Endothelial cell of umbilical vein (primary cell): ENCODE measurements at places on chromosomes 5 and 9. TPM values are rescaled to one million over a fixed set of nuclear protein-coding genes. Genes with fewer than 3 reads are reported as not detected.

DNA sequence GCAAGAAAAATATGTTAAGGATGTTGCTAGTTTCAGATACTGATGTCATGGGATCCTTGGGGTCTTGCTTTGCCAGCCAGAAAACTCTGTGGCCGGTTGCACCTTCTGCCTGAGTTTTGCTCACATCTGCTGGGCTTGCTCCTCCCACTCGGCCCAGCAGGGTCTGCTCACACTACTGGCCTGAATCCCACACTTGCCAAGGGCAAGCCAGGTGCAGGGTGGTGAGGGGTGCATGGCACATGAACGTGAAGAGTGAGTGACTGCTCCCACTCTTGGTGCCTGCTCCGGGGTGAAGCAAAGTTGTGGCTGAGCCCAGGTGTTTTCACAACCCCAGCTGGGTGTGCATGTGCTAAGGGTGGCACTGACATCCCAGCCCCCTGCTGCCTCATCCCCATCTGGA lies 83.1 kb upstream of the STARD4 start:
- no peaks in the 10 kb centered on the region for H3K4me1 ChIP-seq
- DNase-seq = no peak
- no peaks in the 10 kb centered on the region for H3K27me3 ChIP-seq

ZCCHC7 gene
- total RNA-seq = 14.8 and 17.3 TPM in 2 replicates

GRCh38 chr5:180467028-180467975 lies 26.9 kb upstream of the CNOT6 start:
- no peak overlapping the region for H3K4me3 ChIP-seq
- no peaks in the 10 kb centered on the region for H3K27me3 ChIP-seq
- no peak overlapping the region for H3K27ac ChIP-seq
- no peak for DNase-seq
- H3K4me1 ChIP-seq = no peaks in the 10 kb centered on the region
- H3K36me3 ChIP-seq = no peaks in the 10 kb centered on the region

DNA sequence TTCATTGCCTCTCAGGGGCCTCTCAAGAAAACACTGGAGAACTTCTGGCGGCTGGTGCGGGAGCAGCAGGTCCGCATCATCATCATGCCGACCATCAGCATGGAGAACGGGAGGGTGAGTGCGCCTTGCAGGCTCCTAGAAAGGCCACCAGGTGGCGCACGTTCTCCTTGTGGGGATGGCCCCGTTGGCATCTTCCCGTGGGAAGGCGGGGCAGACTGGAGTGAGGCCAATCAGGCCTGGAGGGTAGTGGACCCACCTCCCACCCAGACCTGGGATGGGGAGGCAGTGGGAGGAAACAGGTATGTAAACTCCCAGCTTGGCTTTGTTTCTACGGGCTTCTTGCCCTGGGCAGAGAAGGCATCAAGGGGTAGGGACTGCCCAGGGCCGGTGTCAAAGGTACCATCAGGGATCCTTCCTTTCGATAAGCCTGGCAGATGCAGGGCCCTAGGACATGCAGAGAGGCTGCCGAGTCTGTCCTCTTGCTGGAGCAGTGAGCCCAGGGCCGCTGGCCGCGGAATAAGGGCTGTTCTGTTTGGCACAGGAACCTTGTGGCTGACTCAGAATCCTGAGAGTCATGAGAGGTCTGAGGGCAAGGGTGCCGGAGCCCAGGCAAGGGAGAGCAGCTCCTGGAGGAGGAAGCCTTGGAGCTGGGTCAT lies 18.9 kb upstream of the SPTLC1 start:
- peak; percentile 80 for DNase-seq
- H3K4me3 ChIP-seq = peak overlapping the region; percentile 8
- no peaks in the 10 kb centered on the region for H3K27me3 ChIP-seq
- H3K4me1 ChIP-seq = peaks cover 5% of the 10 kb centered on the region

- peaks cover 3% of the 10 kb centered on the region for H3K4me1 ChIP-seq
- H3K27ac ChIP-seq = no peak overlapping the region
- no peak overlapping the region for H3K4me3 ChIP-seq
- H3K36me3 ChIP-seq = no peaks in the 10 kb centered on the region
- no peak for DNase-seq
- H3K27me3 ChIP-seq = no peaks in the 10 kb centered on the region
Measured at GRCh38 chr9:116190637-116191396, 37.2 kb downstream of the PAPPA start.

ADAMTS19 gene
- not detected in 2 replicates for total RNA-seq

DNA sequence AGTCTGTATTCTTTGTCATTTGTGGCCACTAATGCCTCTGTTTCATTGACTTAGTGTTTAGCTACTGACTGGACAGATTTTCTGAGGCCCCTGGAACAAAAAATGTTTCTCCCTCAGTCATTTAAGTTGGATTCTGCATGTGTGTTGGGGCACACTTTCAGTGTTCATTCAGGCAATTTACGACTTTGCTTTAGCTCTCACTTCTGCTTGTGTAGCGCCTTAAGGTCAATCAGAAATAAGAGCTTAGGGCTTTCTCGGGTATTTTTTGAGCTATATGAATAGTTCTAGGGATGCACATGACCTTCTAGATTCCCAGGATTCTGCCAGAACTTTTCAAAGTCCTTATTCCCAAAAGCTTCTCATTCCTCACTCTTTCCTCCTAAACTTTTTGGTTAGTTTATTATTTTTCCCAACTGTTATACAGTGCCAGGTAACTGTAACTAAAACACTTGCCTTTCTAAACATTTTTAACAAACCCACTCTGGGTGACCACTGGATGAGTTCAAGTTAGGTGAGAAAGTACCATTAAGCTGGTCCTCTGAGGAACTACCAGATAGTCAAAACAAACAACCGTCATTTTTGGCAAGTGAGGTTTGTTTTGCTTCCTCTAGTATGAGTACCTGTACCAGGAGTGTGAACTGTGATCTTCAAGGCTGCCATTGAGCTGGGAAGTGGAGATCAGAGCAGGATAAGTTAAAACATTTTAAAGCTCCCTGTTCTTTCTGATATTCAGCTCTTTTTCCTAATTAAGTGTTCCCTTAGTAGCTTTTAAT lies 571.3 kb upstream of the TLE4 start:
- peak; percentile 4 for DNase-seq
- peaks cover 19% of the 10 kb centered on the region for H3K4me1 ChIP-seq
- no peak overlapping the region for H3K27ac ChIP-seq

- H3K4me3 ChIP-seq = no peak overlapping the region
- H3K36me3 ChIP-seq = no peaks in the 10 kb centered on the region
- DNase-seq = no peak
- H3K27me3 ChIP-seq = no peaks in the 10 kb centered on the region
- no peaks in the 10 kb centered on the region for H3K4me1 ChIP-seq
Measured at GRCh38 chr9:68532131-68532530, 8.6 kb downstream of the TMEM252 start.

DNA sequence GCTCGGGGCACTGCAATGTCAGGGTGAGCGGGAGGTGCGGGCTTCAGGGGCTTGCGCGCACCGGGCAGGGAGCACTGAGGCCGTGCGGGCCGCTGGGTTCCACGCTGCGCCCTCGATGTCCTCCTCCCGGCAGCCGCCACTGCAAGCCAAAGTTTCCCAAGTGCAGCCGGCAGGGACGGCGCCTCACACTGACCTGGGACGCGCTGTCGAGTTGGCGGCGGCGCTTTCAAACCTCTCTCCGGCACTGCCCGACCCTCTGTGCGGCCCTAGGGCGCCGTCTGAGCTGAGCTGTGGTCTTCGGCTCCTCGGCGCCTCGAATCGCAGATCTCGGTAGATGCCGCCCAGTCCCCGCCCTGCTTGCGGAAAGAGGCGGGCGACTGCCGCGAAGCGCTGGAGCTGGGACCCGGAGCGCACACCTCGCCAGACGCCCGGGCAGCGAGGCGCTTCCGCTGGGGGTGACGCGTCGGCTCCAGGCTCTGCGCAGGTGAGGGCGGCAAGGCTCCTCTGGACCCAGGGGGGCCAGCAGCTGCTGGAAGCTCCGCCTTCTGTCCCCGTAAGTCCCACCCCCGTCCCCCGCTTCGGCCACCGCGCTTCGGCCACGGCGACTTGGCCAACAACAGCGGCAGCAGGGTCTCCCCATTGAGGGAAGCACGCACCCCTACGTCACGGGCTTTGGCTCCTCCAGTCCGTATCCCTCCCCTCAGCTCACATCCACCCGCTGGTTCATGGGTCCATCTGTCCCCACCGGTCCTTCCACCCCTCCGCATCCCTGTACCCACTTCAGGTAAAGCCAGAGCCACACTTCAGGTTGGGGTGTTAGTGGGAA lies at the start of gene ANKRD34B:
TSS of gene ANKRD34B (minus strand) at position 320 of the 826 bp plus-strand sequence. CDS start 10,261 bp downstream, outside the sequence.
- no peak within 1 kb of the TSS for H3K27ac ChIP-seq
- H3K4me1 ChIP-seq = no peaks in the 10 kb centered on the region
- H3K27me3 ChIP-seq = peaks cover 28% of the 10 kb centered on the region
- H3K4me3 ChIP-seq = no peak within 1 kb of the TSS
- H3K36me3 ChIP-seq = no peaks in the 10 kb centered on the region

DNA sequence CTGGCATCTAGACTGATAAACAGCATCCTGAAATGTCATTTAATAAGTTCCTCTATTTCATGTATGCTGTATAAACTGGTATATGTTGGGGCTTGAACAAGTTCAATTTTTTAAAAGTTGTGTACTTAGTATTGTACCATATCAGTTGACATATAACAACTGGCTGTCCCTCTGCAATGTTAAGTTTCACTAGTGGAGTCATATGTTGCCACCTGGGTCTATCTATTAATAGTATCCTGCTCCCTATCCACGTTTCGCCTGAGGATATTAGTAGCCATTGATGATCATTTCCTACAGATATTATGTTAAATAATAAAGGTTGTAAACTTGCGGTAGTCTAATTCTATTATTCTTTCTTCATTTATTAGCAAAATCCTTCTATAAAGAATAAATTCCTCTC lies 177.6 kb downstream of the RFX3 start:
- no peak overlapping the region for H3K27ac ChIP-seq
- no peak overlapping the region for H3K4me3 ChIP-seq
- DNase-seq = no peak
- H3K27me3 ChIP-seq = no peaks in the 10 kb centered on the region
- no peaks in the 10 kb centered on the region for H3K36me3 ChIP-seq

ABO gene
- total RNA-seq = not detected in 2 replicates

DNA sequence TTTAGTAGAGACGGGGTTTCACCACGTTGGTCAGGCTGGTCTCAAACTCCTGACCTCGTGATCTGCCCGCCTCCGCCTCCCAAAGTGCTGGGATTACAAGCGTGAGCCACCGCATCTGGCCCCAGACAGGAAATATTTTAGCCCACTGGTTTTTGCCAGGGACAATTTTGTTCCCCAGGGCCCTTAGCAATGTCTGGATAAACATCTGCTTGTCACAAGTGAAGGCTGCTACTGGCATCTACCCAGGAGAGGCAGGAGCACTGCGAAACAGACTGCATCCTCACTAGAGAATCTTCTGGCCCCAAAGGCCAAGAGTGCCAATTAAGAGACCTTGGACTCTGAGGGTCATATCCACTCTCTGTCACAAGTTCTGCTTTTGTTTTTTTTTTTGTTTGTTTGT lies 2.4 kb upstream of the TPRN start:
- DNase-seq = no peak
- H3K27me3 ChIP-seq = no peaks in the 10 kb centered on the region
- no peaks in the 10 kb centered on the region for H3K36me3 ChIP-seq
- H3K4me1 ChIP-seq = peaks cover 29% of the 10 kb centered on the region
- H3K4me3 ChIP-seq = no peak overlapping the region
- H3K27ac ChIP-seq = no peak overlapping the region

GRCh38 chr5:116410336-116410890 lies 164.2 kb downstream of the SEMA6A start:
- H3K27me3 ChIP-seq = no peaks in the 10 kb centered on the region
- H3K4me3 ChIP-seq = no peak overlapping the region
- no peak overlapping the region for H3K27ac ChIP-seq

OGN gene
- not detected in 2 replicates for total RNA-seq

DNA sequence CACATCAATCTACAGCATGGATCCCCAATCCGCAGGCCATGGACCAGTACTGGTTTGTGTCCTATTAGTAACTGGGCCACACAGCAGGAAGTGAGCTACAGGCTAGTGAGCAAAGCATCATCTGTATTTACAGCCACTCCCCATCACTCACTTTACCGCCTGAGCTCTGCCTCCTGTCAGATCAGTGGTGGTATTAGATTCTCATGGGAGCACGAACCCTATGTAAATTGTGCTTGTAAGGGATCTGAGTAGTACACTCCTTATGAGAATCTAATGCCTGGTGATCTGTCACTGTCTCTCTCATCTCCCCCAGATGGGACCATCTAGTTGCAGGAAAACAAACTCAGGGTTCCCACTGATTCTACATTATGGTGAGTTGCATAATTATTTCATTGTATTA lies 212.7 kb upstream of the FAM174A start:
- no peak for DNase-seq
- no peaks in the 10 kb centered on the region for H3K4me1 ChIP-seq
- H3K4me3 ChIP-seq = no peak overlapping the region

- DNase-seq = peak; percentile 36
- H3K4me3 ChIP-seq = no peak overlapping the region
- no peaks in the 10 kb centered on the region for H3K27me3 ChIP-seq
- H3K4me1 ChIP-seq = peaks cover 15% of the 10 kb centered on the region
- peak overlapping the region; percentile 52 for H3K27ac ChIP-seq
Measured at GRCh38 chr9:133979273-133979920, 12.7 kb downstream of the VAV2 start.

DNA sequence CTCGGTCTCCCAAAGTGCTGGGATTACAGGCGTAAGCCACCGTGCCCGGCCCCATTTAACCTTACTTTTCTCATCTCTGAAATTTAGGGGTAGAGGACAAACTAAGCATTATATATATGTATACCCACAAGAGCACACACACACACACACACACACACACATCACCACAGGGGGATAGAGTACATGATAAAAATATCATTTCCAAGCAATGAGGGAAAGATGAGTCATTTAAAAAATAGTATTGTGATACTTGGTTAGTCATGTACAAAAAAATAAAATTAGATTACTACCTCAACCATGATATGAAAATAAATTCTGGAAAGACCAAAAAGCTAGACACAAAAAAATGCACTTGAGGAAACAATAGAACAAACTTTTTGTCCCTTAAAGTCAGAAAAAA lies 67.2 kb downstream of the CDH18 start:
- H3K36me3 ChIP-seq = no peaks in the 10 kb centered on the region
- H3K4me1 ChIP-seq = no peaks in the 10 kb centered on the region
- H3K4me3 ChIP-seq = no peak overlapping the region
- no peak for DNase-seq
- no peaks in the 10 kb centered on the region for H3K27me3 ChIP-seq
